Activated CD4-positive, alpha-beta T cell treated with anti-CD3 and anti-CD28 coated beads for 24 hours (primary cell): ENCODE measurements at places on chromosomes 16 and 17.

DNA sequence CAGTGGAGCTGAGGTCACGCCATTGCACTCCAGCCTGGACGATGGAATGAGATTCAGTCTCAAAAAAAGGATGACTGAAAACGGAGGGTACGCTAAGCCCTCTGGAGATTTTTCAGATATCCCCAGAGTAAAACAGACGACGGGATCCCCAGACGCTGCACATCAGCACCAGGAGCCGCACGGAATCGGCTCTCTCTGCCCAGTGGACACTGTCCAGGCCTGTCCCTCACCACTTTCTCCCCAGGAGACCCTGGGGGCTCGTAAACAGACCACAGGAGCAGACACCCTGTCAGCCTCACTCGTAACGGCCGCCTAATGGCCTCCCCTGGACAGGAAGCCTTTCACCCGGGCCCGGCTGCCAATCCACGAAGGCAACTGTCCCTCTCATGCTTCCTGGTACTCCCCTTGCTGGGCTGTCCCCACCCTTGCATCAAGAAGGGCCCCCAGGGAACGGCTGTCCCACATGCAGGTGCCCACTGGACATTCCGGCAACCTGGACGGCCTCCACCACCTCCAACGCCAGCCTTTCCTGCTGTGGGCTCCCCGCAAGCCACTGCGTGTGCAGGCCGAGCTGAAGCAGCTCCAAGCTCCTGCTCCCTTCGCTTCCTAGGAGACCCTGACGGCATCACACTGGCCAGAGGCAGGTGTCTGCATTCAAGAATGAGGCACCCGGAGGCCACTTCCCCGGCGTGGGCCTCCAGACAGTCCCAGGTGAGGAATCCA is 74.3 kb downstream of the TIMM22 start:
- DNase-seq: no peak

DNA sequence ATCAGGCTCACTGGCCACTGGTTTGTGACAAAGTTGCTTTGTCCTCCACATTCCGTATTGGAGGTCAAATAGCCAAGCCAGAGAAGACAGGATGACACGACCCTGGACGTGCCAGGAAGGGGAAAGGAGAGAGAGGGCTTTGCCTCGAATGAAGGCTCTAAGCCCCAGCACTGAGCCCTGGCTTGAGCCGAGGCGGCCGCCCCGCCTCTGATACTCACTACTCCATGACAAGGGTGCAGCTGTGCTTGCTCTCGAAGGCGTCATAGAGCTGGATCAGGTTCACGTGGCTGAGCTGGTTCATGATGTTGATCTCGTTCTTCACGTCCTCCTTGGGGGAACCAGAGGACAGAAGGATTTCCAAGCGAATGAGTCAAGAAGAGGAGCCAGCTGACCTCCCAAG is 19.3 kb downstream of the MYLK3 start:
- DNase-seq: no peak

DNA sequence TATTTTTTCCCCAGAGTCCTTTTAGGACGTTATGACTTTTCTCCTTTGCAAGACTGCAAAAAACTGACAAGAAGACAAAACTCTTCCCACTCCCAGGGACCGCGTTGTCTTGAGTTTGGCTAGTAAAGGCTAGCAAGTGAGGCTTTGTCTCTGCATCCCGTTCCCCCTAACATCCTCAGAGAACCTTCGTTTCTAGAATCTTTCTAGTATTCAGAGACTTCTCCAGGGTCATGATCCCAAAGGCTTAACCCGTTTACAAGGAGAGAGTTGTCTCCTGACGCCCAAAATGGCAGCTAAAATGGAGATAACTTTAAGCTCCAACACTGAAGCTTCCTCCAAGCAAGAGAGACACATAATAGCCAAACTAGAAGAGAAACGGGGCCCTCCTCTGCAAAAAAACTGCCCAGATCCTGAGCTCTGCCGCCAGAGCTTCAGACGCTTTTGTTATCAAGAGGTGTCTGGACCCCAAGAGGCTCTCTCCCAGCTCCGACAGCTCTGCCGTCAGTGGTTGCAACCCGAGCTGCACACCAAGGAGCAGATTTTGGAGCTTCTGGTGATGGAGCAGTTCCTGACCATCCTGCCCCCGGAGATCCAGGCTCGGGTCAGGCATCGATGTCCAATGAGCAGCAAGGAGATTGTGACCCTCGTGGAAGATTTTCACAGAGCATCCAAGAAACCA is 843 bp downstream of the ZNF174 start:
- DNase-seq: no peak

GRCh38 chr17:33019161-33019890 is 27.7 kb downstream of the SPACA3 start:
- DNase-seq: no peak
